ENCODE measurements at places on chromosomes 2 and 18. TPM values are rescaled to one million over a fixed set of nuclear protein-coding genes. Genes with fewer than 3 reads are reported as not detected.
A peak's percentile ranks its signal among the peaks of the same experiment; 100 is the strongest.

DNA sequence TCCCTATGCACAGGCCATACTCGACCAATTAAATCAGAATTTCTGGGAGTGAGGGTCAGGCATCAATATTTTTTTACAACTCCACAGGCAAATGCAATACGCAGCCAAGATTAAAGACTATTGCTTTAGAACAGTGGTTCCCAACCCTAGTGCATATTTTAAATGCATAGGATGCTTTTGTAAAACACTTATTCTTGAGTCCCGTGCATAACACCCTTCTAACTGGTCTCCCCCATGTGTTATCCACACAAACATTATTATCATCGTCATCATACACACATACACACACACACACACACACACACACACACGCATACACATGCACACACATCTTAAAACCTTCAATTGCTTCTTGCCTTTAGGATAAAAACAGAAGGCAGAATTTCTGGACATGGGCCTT is 145.0 kb upstream of the PELI1 start:
- no peak for DNase-seq

SIX3 gene
- 0.16 TPM for total RNA-seq

DNA sequence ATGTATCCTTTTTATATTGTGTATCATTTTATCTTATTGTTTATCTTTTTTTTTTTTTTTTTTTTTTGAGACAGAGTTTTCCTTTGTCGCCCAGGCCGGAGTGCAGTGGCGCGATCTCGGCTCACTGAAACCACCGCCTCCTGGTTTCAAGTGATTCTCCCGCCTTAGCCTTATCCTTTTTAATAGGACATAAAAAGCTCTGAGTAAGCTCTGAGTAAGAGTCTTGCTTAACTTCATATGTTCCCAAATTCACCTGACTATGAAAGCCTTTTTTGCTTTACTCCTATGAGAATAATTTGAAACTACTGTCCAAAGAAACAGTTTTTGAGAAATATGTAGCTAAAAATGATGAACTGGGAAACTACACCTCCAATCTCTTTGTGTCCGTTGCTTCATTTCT is 525.5 kb downstream of the IRS1 start:
- no peak for DNase-seq

- no peak for DNase-seq
These were observed 33.9 kb downstream of the ZAP70 start for GRCh38 chr2:97747285-97747684.

DNA sequence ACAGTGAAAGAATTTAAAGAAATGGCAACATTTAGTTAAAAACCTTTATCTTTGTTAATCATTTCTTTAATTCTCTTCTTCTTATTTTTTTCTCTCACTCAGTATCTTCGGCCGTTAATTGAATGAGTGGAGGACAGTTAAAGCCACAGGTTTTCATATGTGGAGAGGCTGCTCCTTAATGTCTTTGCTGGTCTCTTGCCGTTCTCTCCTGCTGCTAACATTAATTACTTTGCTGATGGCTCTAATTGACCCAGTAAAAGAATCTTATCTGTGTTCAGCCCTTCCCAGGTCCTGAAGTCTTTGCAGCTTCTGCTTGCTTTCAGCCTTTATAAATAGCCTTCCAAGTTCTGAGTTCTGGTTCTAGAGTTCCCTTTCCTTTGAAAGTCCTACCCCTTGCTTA is 77.1 kb downstream of the ADAM23 start:
- DNase-seq = no peak

RAX gene
- total RNA-seq = not detected

DSG4 gene
- total RNA-seq = not detected

DNA sequence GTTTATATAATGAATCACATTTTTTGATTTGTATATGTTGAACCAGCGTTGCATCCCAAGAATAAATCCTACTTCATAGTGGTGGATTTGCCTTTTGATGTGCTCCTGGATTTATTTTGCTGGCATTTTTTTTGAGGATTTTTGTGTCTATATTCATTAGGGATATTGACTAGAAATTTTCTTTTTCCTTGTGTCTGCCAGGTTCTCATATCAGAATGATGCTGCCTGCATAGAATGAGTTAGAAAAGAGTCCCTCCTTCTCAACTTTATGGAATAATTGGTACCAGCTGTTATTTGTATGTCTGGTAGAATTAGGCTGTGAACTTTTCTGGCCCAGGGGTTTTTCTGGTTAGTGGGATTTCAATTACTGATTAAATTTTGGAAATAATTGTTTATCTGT is 457.4 kb upstream of the DSEL start:
- DNase-seq = no peak

DNA sequence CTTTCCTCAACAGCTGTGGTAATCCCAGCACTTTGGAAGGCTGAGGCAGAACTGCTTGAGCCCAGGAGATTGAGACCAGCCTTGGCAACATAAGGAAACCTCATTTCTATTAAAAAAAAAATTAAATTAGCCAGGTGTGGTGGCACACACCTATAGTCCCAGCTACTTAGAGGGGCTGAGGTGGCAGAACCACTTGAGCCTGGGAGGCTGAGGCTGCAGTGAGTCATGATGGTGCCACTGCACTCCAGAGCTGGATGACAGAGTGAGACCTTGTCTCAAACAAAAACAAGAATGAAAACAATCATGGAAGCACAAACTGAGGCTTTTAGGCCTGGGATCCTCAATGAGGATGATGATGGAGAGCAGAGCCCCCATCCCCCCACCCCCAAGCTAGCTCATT is 19.8 kb downstream of the GAREM1 start:
- DNase-seq = no peak

GRCh38 chr2:80407377-80407776 is 102.8 kb upstream of the LRRTM1 start:
- DNase-seq = no peak

- DNase-seq = no peak
These were observed at the start of gene TFPI for GRCh38 chr2:187554011-187554703. TSS of gene TFPI (minus strand) at chr2:187554435. CDS start at chr2:187503768, 50,667 bp downstream.

DNA sequence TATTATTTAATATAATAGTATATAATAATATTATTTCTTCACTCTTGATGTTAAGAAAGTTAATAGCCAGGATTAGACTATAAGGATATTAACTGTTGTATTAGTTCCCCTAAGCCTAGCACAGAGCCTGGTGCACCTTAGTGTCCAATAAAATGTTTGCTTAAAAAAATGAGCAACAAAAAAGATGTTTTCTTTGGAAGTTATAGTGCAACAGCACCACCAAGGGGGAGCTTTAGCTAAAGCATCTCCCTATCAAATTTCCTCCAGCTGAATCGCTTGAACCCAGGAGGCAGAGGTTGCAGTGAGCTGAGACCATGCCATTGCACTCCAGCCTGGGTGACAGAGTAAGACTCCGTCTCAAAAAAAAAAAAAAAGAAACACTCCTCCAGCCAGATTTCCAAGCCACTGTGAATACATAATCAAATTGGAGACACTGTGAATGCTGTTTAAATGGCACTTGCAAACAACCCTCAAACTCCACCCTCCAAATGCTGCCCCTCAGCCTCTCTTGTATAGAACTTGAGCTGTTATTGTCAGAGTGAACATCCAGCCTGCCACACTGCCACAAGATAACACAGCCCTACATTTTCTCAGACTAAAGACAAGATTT is 221.9 kb downstream of the DYM start:
- peak; percentile 66 for DNase-seq

GRCh38 chr18:79356435-79356834 is 39.3 kb upstream of the NFATC1 start:
- no peak for DNase-seq

REG3G gene
- total RNA-seq = 8.8 TPM

Data from kidney (tissue), 22 donors.